ENCODE measurements at places on chromosomes 16 and 17. TPM values are rescaled to one million over a fixed set of nuclear protein-coding genes. Genes with fewer than 3 reads are reported as not detected.

KRT33A gene
- not detected for polyA plus RNA-seq

ARHGDIG gene
- 2.2 TPM for polyA plus RNA-seq

BRD7 gene
- 17.1 TPM for polyA plus RNA-seq

C17orf50 gene
- not detected for polyA plus RNA-seq

C16orf92 gene
- not detected for polyA plus RNA-seq

FOXJ1 gene
- not detected for polyA plus RNA-seq

BLMH gene
- 24.6 TPM for polyA plus RNA-seq

CYGB gene
- polyA plus RNA-seq, result 0.22 TPM

KCNH6 gene
- 0.07 TPM for polyA plus RNA-seq

RNF157 gene
- polyA plus RNA-seq, result 0.07 TPM

SPATA32 gene
- polyA plus RNA-seq, result not detected

DERL2 gene
- 84.7 TPM for polyA plus RNA-seq

Measured in endothelial cell of umbilical vein (primary cell).